Stimulated activated CD4-positive, alpha-beta T cell treated with anti-CD3 and anti-CD28 coated beads, Interleukin-2, amount 100 ng/mL, for 24 hours (primary cell): ENCODE measurements at places on chromosomes 7 and 10.

- DNase-seq, result no peak
These were observed 124.4 kb downstream of the CLEC2L start for GRCh38 chr7:139647814-139648390.

DNA sequence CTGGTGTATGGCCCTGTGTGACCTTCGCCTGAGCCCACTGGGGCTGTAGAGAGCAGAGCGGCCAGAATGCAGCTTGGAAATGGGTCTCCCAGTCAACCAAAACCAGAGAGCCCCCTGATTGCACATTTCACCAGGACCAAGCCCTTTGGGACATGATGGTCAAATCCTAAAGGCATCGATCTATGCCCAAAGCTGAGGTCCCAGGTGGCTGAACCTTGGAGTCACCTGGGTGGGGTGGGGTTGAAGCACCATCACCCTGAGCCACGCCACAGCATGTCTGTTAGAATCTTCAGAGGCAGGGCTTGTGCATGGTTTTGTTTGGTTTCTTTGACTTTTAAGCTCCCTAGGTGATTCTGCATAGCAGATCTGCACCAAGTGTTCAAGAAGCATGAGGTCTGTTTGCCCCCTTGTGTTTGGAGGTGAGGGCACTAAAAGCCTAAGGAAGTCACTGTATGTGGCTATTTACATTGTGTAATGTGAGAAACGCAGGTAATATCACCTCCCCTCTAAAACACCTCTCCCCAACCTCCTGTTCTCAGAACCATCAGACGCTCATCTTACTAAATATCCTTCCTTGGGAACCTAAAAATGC, 9.6 kb downstream of the PKD1L1 start:
- DNase-seq, result no peak

GRCh38 chr7:50940621-50941020, 157.9 kb upstream of the GRB10 start:
- no peak for DNase-seq

- no peak for DNase-seq
These were observed 26.1 kb downstream of the RBM33 start for GRCh38 chr7:155670521-155670920.

- DNase-seq, result no peak
These were observed 59.0 kb downstream of the MET start for GRCh38 chr7:116731023-116731395.
